Colonic mucosa (tissue), 4 donors: ENCODE measurements at places on chromosomes 5 and 9.

DNA sequence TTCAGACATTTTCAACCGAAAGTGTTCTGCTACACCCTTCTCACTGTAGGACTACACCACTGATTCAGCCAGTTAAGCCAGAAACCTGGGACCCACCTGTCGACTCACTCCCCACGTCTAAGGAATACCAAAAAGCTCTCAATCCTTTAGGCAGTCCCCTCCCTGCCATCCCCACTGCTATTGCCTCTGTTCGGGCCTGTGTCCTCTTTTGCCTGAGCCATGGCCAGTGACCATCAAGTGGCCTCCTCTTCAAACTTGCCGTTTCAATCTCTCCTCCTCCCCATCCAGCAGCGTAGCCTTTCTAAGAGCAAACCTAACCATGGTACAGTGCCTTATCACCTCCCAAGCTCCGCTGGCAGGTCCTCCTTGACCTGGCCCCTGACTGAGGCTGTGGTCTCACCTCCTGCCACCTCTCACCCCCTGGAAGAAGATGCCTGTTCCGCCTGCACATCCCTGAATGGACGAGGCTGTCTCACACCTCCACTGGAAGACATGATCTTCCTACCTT is 64.1 kb downstream of the GALNT12 start:
- DNase-seq, result no peak

DNA sequence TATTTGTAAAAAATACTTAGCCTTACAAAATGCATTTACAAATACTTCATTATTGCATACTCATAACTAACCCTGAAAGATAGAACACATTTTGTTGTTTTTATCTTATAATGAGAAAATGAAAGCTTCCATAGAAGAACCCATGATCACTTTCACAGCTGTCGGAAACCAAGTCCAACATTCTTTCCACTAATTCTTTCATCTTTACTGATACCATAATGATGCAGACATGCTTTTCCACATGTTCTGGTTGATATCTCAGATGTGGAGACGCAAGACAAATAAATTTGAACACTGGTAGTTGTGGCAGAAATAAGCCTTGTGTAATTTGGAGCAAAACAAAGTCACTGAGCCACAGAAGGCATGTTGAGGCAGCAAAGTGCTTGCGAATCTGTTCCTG is 136.0 kb downstream of the FBXO4 start:
- DNase-seq, result no peak

DNA sequence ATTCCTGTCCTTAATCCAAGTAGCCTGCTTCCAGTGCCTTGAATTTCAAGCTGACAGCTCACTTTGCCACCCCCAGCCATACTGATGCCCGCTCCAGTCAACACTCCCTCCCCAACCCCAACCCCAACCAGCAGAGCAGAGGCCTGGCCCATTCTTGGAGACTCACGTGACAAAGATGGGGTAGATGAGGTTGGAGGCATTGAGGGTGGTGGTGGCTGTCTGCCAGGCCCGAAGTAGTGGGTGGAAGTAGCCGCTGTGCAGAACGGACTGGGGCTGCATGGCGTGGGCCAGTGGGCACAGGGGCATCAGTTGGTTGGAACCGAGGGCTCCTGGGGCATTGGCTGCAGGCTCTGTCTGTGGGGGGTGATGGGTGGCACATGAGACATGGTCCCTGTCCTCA is 7.8 kb downstream of the ALAD start:
- DNase-seq, result no peak

DNA sequence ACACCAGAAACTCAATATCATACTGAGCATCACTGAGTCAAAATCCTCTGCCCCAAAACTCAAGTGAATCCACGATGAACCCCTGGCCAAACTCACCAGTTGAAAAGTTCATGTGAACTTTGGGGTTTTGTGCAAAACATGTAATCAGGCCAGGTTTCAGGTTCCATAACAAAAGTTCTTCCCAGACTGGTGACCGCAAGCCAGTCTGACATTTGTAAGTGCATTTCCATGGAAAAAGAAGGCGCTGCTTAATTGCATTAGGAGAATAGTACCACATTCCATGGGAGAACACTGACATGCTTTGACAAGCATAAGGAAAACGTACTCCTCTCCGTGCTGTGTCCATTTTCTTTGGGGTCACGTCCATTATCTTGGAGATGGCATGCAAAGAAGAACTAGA is 567.0 kb downstream of the BNC2 start:
- no peak for DNase-seq

- DNase-seq, result peak; percentile 81
Measured at GRCh38 chr5:73118391-73118973, 1.9 kb upstream of the TMEM171 start.

DNA sequence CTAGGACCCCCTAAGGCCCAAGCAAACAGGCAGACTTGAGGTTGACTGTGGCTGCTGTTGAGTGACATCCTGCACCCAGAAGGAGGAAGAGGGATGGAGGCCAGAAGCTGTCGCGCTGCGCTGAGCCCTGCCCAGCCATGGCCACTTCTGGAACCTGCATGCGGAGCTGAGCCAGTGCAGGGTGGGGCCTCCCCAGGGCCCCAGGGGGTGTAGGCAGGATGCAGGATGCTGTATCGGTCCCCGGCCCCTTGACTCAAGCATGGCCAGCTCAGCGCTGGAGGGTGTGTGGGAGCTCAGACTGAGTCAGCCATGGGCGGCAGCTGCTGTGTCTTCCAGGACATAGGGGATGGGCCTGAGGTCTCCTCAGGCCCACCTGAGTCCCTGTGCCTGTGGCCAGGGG is 26.9 kb downstream of the GLT6D1 start:
- no peak for DNase-seq

DNA sequence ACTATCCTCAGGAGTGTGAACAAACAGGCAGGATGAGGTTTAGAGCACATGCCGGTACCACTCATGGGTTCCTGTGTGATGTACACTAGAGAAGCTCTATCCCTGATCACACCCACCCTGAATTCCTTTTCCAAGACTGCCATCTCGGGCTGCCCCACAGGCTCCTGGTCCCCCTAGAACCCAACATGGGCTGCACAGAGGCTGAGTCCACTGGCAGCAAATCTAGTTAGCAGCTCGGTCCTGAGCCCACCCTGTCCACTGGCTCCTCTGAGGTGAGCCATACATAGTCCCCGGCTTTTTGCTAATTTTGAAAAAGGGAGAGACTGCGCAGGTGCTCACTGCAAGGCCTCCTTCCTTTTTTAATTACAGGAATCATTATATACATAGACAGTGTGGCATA is 227.0 kb downstream of the FSTL4 start:
- DNase-seq, result no peak

- no peak for DNase-seq
Measured at GRCh38 chr9:135043345-135043744, 44.1 kb upstream of the OLFM1 start.

DNA sequence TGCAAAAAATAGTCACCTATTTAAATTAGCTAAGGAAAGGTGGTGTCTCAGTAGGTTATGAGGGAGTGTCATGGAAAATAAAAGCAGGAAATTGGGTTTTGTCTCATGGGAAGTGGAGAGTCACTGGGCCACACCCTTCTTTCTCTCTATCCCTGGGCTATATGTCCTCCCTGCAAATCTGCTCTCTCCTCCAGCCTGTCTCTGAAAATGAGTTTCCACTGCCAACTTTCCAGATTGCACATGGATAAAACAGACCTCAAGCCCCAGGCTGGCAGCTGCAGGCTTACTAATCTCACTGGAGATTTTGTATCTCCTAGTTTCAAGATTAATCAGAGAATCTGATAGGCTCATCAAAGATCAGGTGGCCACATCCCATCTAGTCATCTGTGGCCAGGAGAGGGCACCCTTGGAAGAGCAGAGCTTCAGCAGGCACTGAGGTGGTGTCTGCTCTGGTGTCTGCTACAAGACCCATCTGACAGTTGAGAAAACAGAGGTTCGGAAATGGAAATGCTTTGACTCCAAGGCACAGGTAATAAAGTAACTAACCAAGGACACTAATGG is 178.9 kb downstream of the MSX2 start:
- DNase-seq, result no peak

DNA sequence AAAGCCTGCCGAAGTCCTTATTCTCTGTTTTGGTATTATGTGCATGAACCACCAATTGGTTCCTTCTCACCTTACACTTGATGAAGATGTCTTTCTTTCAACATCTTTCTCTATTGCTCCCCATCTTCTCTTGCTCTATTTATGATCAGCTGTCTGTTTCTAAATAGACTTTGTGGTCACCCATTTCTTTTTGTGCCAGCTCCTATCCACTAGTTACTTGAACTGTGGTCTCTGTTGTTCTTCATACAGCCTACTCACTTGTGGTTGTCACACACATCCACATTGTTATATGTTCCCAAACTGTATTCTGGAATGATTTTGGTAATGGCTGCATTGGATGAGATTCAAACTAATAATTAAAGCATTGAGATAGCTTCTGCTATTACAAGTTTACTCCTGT is 11.4 kb downstream of the VCAN start:
- no peak for DNase-seq

- no peak for DNase-seq
Measured at GRCh38 chr9:105341434-105342146, 97.1 kb downstream of the SLC44A1 start.

- no peak for DNase-seq
Measured at GRCh38 chr9:33785914-33786313, 9.4 kb upstream of the PRSS3 start.

- peak; percentile 59 for DNase-seq
Measured at GRCh38 chr5:150487199-150488061, 20.5 kb upstream of the NDST1 start.
